ENCODE measurements at places on chromosomes 16 and 17. TPM values are rescaled to one million over a fixed set of nuclear protein-coding genes. Genes with fewer than 3 reads are reported as not detected.

Gene BAIAP2
- total RNA-seq: 53.6 TPM

Gene ITGAD
- total RNA-seq: not detected

DNA sequence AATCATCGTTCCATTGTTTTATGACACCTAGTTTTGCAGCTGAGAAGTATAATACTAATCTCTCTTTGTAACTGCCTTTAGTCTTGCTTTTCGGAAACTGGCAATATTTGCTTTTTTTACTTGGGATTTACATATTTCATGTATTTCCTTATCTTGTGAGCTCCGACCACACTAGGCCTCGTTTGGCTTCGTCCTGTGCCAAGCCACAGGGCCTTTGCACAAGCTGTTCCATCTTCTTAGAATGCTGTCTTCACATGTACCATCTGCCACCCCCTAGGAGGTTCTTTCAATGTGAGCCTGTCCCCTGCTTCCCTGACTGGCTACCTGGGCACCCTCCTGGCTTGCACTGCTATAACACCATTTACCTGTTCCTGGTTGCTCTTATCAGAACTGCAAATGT is 77.2 kb downstream of the SHISA6 start:
- no peak for DNase-seq

DNA sequence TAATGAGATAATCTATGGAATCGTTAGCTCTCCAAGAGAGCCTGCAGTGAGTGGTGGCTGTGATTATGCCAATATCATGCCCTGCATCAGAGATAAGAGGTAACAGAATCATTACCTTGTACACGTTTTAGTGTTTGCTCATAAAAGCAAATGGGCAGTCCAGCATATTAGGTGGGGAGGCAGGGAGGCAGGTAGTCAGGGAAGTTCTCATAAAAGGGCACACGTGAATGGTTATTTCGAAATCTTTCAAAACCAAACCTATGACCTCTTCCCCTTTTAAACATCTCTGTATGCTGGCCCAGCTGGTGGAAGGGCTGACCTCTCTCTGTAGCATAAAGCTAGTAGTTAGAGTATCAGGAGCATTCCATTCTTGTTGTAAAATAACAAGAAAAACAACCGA is 51.7 kb downstream of the VAT1L start:
- DNase-seq: no peak

GRCh38 chr16:12628536-12628935 is 175.2 kb downstream of the CPPED1 start:
- DNase-seq: no peak

- DNase-seq: no peak
Observed at GRCh38 chr17:9181640-9182039, 160.3 kb downstream of the NTN1 start.

DNA sequence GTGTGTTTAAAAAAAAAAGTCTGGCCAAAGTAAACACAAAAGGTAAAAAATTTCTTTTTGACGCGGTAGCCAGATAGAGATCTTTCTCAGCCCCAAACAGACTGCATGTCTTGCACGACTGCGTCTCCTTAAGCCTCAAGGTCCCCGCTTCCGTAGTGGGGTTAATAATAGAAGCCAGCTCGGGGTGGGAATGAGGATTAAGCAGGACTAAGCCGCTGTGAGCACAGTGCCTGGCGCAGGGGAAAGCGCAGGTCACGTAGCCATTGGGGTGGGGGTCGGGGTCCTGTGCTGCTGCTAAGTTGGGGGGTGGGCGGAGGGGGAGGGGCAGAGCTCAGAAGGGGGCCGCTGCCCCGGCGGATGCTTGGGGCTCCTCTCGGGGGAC is 521 bp downstream of the GGA2 start:
- peak; percentile 5 for DNase-seq

DNA sequence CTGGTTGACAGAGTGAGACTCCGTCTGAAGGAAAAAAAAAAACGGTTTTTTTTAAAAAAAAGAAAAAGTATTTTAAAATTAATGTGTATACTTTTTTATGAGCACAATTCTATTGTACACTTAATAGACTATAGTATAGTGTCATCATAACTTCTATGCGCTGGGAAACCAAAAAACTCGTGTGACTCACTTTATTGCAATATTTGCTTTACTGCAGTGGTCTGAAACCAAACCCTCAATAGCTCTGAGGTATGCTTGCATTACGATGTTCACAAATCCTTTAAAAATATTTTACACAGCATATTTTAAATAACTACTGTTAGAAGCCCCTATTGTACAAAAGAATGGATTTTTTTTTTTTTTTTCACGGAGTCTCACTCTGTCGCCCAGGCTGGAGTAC is 12.4 kb upstream of the MAP2K6 start:
- DNase-seq: no peak

Measured in neural crest cell (in vitro differentiated cells).